Stimulated activated CD4-positive, alpha-beta T cell treated with anti-CD3 and anti-CD28 coated beads, Interleukin-1b, Interleukin-23, amount 100 ng/mL, for 4 hours (primary cell): ENCODE measurements at places on chromosomes 3 and 15.

GRCh38 chr15:98954411-98954810, 53.2 kb downstream of the PGPEP1L start:
- no peak for DNase-seq

GRCh38 chr3:66488492-66488891, 12.3 kb downstream of the LRIG1 start:
- no peak for DNase-seq

DNA sequence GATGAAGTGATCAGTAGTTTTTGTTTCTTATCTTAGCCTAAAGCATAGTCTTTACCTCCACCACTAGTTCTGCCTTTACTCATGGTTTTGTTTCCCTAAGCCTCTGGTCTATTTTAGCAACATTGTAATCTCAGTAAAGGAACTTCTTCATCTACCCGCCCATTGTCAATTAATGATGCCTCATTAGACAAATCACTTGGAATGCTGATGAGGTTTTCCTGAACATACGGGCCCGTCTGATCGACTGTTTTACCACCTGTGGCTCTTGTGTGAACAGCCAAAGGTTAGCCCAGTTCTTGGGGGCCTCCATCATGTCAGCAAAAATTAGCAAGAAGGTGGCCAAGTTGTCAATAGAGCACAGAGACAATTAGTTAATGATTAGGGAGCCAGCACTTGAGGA, 470.1 kb upstream of the ARRDC4 start:
- no peak for DNase-seq

DNA sequence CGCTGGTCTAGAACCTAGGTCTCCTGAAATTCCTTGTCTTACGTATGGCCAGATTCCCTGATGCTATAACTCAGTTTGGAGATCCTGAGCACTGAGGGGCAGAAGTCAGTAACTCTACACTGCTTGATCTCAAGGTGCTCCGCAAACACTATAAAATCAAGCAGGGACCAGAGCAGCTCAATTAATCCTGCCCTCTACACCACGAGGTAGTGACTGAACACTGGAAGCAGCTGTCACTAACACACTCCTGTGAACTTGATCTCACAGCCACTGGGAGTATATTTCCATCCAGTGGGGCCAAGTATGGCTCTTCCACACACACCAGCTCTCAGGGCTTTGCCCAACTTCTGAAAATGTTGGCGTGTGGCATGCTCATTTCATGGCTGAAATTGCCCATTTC, 51.0 kb downstream of the EDEM1 start:
- DNase-seq = no peak

GRCh38 chr3:64104006-64104405, 80.7 kb upstream of the PSMD6 start:
- DNase-seq = no peak

- no peak for DNase-seq
These were observed 23.2 kb downstream of the ATXN7 start for GRCh38 chr3:63886858-63887257.

- no peak for DNase-seq
These were observed 317.1 kb upstream of the TGFBR2 start for GRCh38 chr3:30289324-30289723.

DNA sequence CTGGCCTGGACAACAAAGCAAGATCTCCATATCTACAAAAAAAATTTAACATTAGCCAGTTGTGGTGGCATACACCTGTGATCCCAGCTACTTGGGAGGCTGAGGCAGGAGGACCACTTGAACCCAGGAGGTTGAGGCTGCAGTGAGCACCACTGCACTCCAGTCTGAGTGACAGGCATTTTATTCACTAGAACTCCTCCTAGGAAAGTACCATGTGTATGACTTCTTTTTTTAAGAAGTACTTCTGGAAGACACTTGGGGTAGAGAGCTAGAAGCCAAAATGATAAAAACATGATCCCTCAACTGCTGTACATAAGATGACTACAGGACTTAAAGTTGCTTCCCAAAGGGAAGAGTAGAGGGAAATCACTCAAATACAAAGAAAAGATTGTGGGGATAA, 24.0 kb downstream of the BCL2A1 start:
- DNase-seq = no peak

- no peak for DNase-seq
These were observed 3.4 kb downstream of the IGF1R start for GRCh38 chr15:98651581-98652220.

DNA sequence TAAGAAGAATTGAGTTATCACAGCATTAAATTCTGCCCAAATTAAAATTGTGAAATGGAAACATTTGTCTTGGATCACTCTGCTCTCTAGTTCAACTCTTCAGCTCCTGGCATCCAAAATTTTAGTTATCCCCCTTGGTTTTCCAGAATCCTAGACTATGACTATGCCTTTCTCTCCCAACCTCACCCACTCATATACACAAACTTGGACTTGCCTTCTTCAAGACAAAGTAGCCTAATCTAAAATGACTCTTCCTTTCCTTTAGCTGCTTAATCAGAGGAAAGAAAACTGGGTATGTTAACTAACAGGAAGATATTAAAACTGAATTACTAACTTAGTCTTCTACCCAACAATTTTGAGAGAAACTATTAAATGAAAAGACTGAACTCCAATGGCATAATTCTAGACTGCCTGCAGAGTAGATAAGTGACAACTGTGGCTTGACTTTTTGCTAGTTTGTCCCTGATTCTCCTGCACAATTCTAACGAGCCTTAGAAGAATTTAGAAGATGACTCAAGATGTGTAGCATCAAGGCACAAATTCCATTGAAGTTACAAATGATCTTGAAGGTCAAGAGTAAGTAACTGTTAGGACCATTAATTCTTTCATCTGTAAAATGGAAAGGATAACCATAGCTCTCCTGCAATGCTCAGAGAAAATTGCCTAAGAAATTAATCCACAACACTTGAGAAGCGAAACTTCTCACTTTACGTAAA, 5.2 kb upstream of the GOLIM4 start:
- DNase-seq = no peak

DNA sequence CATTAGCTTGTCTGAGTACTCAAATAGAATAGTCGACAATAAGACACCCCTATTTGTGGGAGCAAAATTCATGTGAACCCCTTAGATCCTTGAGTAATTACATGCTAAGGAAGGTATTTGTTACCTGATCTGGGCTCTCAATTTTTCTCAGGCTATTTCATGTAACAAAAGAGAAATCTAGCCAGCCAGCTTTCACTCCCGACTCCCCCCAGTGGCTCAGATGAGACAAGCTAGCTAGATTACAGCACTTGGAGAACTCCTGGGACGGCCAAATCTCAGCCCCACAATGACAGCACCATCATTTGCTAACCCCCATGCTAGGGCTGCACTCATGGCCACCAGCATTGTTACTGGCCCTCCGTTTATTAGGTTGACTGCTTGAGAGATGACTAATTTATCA, 41.3 kb downstream of the GLDN start:
- DNase-seq = no peak

GRCh38 chr3:31041161-31041978, 146.9 kb upstream of the GADL1 start:
- DNase-seq = no peak

DNA sequence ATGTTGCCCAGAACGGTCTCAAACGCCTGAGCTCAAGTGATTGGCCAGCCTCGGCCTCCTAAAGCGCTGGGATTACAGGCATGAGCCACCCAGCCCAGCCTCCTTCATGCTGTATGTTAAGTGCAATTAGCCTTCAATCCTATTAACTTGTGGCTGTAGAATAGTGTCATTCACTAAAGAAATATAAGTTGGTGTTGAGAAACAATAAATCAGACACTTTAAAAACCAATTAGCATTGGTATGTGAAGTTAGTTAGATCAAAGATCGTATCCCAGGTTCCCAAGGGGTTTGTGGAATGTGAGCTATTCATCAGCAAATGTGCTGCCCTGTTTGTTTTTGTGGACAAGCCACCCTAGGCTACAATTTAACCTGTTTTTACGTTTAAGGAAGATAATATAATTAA, 11.0 kb upstream of the PIK3CB start:
- no peak for DNase-seq

DNA sequence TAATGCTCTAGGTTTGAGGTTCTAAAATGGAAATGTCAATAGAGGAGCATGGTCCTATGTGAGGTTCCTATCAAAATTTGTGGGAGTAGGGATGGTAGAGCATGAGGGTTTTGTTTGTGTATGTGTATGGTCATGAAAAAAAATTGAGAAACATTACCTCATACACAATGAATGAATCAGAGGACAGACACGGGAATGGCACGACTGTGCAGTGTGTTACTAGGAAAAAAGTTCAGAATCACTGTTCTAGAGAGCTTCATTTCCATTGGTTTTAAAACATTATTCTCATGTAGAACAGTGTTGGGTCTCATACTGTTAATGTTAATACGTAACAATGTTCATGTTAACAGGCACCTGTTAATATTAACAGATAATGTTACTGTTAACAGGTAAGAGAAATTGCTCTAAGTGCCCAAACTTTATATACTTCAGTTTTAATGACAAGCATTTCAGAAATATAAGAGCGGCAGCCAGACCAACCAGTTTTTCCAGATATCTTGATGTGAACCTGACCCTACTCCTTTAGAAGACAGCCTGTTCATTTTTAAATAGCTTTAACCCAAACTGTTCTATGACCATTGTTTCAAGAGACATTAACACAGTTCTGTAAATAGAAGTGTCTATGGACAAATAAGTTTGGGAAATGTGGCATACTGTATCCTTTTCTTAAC, 48.0 kb downstream of the SLC15A2 start:
- DNase-seq = no peak

GRCh38 chr15:68556139-68556990, 22.4 kb upstream of the CORO2B start:
- no peak for DNase-seq

DNA sequence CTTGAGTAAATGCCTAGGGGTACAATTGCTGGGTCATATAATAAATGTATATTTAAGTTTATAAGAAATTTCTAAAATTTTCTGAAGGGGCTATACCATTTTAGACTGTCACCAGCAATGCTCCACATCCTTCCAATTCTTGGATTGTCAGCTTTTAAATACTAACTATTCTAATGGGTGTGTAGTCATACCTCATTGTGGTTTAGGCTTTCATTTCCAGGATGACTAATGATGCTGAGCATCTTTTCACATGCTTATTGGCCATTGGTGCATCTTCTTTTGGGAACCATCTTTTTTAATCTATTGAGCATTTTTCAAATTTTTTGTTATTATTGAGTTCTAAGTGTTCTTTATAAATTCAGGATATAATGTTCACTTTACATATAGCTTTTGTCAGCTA, 52.5 kb upstream of the CORO2B start:
- DNase-seq = no peak

DNA sequence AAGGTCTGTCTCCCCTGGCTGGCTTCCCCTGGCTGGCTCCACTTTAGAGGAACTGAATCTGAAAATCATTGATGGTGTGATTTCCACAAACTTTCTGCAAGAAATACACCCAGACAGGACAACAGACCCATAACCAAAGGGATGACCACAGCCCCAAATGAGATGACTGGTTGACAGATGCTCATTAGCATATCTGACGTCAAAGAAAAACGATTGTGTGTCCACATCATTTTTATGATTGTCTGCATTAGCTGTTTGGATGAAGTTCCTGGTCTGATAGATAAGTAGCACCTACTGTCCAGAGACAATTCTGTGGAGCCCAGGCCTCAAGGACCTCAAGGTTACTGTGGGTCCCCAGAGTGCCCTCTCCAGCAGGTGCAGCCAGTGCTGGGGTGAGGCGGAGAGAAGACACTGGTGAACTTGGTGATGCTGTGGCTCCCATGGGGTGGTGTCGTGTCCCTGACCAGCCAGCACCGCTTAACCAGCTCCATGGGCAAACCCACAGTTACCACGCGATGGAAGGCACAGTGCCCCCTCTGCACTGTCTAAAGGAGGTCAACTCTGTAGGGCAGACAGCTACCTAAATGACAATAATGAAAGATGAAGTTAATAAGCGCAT, 127.4 kb downstream of the NSMCE3 start:
- no peak for DNase-seq

DNA sequence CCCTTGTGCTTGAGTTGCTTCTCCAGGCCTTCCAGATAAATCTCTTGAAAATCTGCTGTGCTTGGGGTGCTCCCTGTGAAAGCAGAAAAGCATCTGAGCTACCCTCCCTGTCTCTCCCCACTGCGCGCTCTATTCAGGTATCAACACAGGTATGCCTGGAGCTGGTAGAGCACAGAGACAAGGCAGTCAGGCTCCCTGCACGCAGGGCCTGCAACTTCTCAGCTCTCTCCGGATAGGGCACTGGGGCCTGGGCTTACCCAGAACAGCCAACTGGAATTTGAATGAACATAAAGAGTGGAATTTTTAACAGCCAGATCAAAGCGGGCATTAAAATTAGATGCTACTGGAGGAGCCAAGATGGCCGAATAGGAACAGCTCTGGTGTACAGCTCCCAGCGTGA, 183.6 kb downstream of the XXYLT1 start:
- no peak for DNase-seq

- DNase-seq = no peak
These were observed 139.7 kb upstream of the TPM1 start for GRCh38 chr15:62902821-62903220.

GRCh38 chr15:32683906-32684584, 33.8 kb upstream of the GREM1 start:
- no peak for DNase-seq

GRCh38 chr3:133563186-133563591, 10.3 kb upstream of the CDV3 start:
- DNase-seq = no peak

GRCh38 chr3:153219146-153219545, 57.1 kb downstream of the RAP2B start:
- DNase-seq = no peak

DNA sequence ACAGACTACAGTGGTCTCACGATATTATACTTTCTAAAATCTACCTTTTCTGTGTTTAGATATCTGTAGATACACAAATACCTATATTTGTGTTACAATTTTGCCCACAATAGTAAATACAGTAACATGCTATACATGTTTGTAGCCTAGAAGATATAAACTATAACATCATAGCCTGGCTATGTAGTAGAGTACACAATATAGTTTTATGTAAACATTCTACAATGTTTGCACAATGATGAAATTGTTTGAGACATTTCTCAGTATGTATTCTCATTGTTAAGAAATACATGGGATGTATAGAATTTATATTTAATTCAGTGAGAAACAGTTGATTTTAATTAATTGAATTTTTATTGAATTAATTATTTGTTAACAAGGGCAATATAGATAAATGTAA, 1367.0 kb downstream of the OTOL1 start:
- no peak for DNase-seq

- DNase-seq = no peak
These were observed 48.1 kb downstream of the APBA2 start for GRCh38 chr15:28933710-28934445.
